Breast epithelium (tissue), 4 donors: ENCODE measurements at places on chromosomes 4 and X. TPM values are rescaled to one million over a fixed set of nuclear protein-coding genes. Genes with fewer than 3 reads are reported as not detected.

Gene ANAPC10
- 38.0 TPM for total RNA-seq

Gene MEPE
- total RNA-seq = not detected

GRCh38 chr4:69773484-69773883 is 13.1 kb upstream of the SULT1B1 start:
- no peak for DNase-seq

Gene CFAP99
- total RNA-seq = not detected

Gene ADH1A
- not detected for total RNA-seq
